ENCODE measurements at places on chromosomes 11 and 22. TPM values are rescaled to one million over a fixed set of nuclear protein-coding genes. Genes with fewer than 3 reads are reported as not detected.

The VPS11 gene
- 60.5 TPM for polyA plus RNA-seq

The CSRP3 gene
- polyA plus RNA-seq: 7.5 TPM

- H3K27ac ChIP-seq: no peak overlapping the region
- H3K36me3 ChIP-seq: no peaks in the 10 kb centered on the region
- DNase-seq: no peak
- H3K4me3 ChIP-seq: no peak overlapping the region
- H3K4me1 ChIP-seq: no peaks in the 10 kb centered on the region
Observed at GRCh38 chr11:120574876-120575275, 63.3 kb downstream of the GRIK4 start.

The KCNJ11 gene
- 3.8 TPM for polyA plus RNA-seq

GRCh38 chr11:61756452-61757212 is 4.2 kb downstream of the MYRF start:
- no peaks in the 10 kb centered on the region for H3K27me3 ChIP-seq
- H3K27ac ChIP-seq: no peak overlapping the region
- no peaks in the 10 kb centered on the region for H3K4me1 ChIP-seq
- no peak for DNase-seq

- no peaks in the 10 kb centered on the region for H3K4me1 ChIP-seq
- H3K27me3 ChIP-seq: no peaks in the 10 kb centered on the region
- no peaks in the 10 kb centered on the region for H3K36me3 ChIP-seq
- H3K27ac ChIP-seq: no peak overlapping the region
- H3K4me3 ChIP-seq: no peak overlapping the region
- no peak for DNase-seq
Observed at GRCh38 chr11:80868831-80869230, 1428.0 kb upstream of the TENM4 start.

DNA sequence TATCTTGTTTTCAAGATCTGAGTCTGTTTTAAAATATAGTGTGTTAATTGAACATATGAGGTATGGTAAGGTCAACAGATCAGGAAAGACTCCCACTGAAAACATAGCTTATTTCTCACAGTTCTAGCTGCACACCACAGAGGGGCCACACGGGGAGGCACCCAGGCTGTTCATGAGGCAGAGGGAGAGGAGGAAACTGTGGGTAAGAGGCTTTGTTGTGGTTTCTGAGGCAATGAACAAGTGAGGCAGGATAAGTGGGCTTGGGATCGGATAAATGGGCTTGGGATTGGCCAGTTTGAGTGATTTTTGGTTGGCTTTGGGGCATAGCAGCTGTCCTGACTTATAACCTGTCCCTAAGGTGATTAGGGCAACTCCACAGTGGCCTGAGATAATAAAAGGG is 242.1 kb downstream of the LUZP2 start:
- H3K27ac ChIP-seq: no peak overlapping the region
- no peak overlapping the region for H3K4me3 ChIP-seq
- H3K36me3 ChIP-seq: no peaks in the 10 kb centered on the region
- H3K27me3 ChIP-seq: no peaks in the 10 kb centered on the region
- H3K4me1 ChIP-seq: no peaks in the 10 kb centered on the region
- DNase-seq: no peak

- H3K27ac ChIP-seq: no peak overlapping the region
- H3K4me3 ChIP-seq: no peak overlapping the region
- no peak for DNase-seq
- no peaks in the 10 kb centered on the region for H3K36me3 ChIP-seq
- no peaks in the 10 kb centered on the region for H3K27me3 ChIP-seq
- H3K4me1 ChIP-seq: peaks cover 2% of the 10 kb centered on the region
Observed at GRCh38 chr11:66969584-66970225, 5.4 kb upstream of the C11orf86 start.

The STK33 gene
- polyA plus RNA-seq: 2.3 TPM

GRCh38 chr11:3353066-3353465 is 25.9 kb downstream of the ZNF195 start:
- H3K4me1 ChIP-seq: no peaks in the 10 kb centered on the region
- H3K4me3 ChIP-seq: no peak overlapping the region
- no peak for DNase-seq
- no peaks in the 10 kb centered on the region for H3K27me3 ChIP-seq

DNA sequence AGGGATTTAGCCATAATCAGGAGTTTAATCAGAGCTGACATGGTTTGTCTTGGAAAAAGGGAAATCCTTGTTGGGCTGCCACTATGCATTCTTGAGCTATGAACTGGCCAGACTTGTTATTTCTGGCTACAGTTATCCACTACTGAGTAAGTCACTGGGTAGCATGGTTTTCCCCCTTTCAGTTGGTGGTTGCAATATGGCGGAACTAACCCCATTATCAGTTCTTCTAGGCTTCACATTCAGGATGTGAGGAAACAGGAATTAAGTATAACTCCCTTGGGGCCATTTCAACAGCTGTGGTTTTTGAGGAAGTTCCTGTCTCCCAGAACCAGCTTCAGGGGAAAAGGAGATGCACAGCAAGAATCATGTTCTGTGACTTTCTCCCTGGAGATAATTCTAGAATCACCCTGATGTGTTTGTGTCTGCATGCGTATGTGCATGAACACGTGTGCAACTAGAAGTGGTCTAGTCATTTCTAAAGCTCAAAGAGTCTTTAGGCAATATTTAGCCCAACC is 103.0 kb upstream of the CD44 start:
- peaks cover 2% of the 10 kb centered on the region for H3K4me1 ChIP-seq
- H3K27me3 ChIP-seq: no peaks in the 10 kb centered on the region

GRCh38 chr11:121964591-121964990 is 151.4 kb downstream of the BLID start:
- H3K4me3 ChIP-seq: no peak overlapping the region
- no peaks in the 10 kb centered on the region for H3K4me1 ChIP-seq
- no peak for DNase-seq
- H3K27ac ChIP-seq: no peak overlapping the region

DNA sequence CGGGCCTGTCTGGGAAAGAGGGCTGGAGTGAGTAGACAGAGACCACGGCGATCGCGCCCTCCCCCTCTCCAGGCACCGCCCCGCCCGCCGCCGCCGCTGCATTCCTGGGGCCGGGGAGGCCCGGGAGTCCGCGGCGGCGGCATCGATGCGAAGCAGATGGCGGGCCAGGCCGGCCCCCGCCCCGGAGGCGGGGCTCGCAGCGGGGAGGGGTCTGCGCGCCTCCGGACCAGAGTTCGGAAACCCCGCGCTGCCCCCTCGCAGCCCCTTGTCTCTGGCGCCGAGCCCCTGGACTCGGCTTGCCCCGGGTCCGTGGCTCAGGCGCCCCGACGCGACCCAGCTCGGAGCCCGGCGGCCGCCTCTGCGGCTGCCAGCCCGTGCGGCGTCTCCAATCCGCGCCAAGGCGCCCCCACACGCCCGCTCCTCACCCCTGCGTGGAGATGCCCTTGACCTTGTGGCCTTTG is 1.3 kb downstream of the SCARF2 start:
- H3K4me3 ChIP-seq: peak overlapping the region; percentile 83
- peak; percentile 87 for DNase-seq
- peak overlapping the region; percentile 85 for H3K27ac ChIP-seq
- no peaks in the 10 kb centered on the region for H3K27me3 ChIP-seq
- no peaks in the 10 kb centered on the region for H3K36me3 ChIP-seq
- no peaks in the 10 kb centered on the region for H3K4me1 ChIP-seq

The MMP10 gene
- polyA plus RNA-seq: 0.38 TPM

DNA sequence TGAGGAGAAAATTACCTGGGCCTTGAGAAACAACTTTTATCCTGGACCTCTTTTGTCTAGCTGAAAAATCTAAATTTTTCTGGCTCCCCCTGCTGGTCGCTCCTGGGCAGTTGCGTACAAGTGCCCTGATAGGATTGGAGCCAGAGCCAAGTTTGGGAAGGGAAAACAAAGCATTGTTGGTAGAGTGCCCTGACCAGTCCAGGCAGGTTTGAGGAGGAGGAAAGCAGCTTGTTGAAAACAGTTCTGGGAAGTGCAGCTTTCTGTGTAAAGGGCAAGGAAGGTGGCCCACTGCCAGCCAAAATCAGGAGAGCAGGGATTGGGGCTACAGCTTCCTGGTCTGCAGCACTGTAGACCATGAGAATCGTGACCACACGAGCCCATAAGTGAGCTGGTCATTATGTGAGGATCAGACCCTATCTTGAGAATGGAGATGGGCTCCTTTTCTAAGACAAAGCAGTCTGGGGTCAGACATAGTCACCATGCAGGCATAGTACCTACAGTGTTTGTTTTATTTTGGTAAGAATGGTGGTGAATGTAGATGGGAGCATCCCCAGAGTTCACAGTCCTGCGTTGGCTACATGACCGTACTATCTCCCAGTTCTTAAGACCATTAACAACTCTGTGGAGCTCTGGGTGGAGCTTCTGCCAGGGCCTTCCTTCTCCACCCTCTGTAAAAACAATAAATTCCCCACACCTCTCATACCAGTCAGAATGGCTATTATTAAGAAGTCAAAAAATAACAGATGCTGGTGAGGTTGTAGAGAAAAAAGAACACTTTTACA is 21.3 kb upstream of the PIK3IP1 start:
- H3K27ac ChIP-seq: no peak overlapping the region
- no peaks in the 10 kb centered on the region for H3K4me1 ChIP-seq
- H3K36me3 ChIP-seq: no peaks in the 10 kb centered on the region

GRCh38 chr22:49933236-49934159 is 15.1 kb downstream of the CRELD2 start:
- no peak for DNase-seq
- no peak overlapping the region for H3K4me3 ChIP-seq
- no peaks in the 10 kb centered on the region for H3K36me3 ChIP-seq
- H3K27ac ChIP-seq: no peak overlapping the region

DNA sequence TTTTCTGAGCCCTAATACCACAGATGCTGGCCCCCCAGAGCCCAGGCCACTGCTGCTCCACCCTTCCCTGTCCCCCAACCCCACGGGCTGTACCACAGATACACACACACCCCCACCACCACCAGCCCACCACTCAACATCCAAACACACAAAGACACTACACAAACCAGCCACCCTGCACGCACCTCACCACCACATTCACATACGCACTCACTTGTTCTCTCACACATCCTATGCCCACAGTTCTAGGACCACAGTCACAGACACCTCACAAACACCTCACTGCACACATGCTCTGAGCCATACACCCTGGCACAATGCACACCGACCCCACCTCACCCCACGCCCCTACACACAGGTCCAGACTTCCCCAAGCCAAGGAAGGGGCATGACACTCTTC is 22.5 kb upstream of the OAF start:
- no peak overlapping the region for H3K27ac ChIP-seq
- H3K27me3 ChIP-seq: no peaks in the 10 kb centered on the region
- H3K4me3 ChIP-seq: no peak overlapping the region
- no peaks in the 10 kb centered on the region for H3K4me1 ChIP-seq
- H3K36me3 ChIP-seq: no peaks in the 10 kb centered on the region
- DNase-seq: peak; percentile 61

The ALDH3B2 gene
- polyA plus RNA-seq: not detected

DNA sequence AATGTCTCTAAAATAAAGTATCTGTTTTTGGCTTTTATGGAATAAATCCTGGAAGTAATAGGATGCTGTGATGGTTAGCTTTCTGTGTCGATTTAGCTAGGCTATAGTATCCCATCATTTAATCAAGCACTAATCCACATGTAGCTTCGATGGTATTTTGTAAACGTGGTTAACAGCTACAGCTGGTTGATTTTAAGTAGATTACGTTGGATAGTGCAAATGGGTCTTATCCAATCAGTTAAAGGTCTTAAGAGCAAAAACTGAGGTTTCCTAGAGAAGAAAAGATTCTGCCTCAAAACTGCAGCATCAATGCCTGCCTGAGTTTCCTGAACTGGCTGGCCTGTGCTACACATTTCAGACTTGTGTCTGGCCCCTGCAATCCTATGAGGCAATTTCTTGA is 314.2 kb upstream of the SORL1-AS1 start:
- H3K27me3 ChIP-seq: no peaks in the 10 kb centered on the region
- H3K36me3 ChIP-seq: no peaks in the 10 kb centered on the region
- DNase-seq: no peak
- H3K4me1 ChIP-seq: no peaks in the 10 kb centered on the region
- no peak overlapping the region for H3K27ac ChIP-seq
- H3K4me3 ChIP-seq: no peak overlapping the region

DNA sequence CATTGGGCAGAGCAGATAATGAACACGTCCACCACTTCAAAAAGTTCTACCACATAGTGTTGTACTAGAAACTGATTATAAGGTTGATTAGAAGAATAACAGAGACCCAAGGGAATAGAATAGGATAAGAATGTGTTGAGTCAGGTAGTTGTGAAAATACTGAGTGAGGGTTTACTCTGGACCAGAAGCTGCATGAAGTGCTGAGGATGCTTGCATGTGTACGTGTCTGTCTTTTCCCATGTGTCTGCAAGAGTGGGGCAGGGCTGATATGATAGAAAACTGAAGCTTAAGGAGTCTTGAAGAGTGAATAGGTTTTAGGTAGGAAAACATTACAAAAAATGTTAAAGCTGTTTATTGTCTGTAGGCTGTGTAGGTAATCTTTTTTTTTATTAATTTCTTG is 20.6 kb downstream of the TRPC6 start:
- no peak overlapping the region for H3K4me3 ChIP-seq
- no peaks in the 10 kb centered on the region for H3K4me1 ChIP-seq
- DNase-seq: no peak
- H3K27me3 ChIP-seq: no peaks in the 10 kb centered on the region
- no peak overlapping the region for H3K27ac ChIP-seq
- no peaks in the 10 kb centered on the region for H3K36me3 ChIP-seq

The VSIG10L2 gene
- polyA plus RNA-seq: not detected

GRCh38 chr11:124839128-124839971 is 25.9 kb upstream of the ROBO3 start:
- no peaks in the 10 kb centered on the region for H3K36me3 ChIP-seq
- H3K27ac ChIP-seq: no peak overlapping the region
- no peaks in the 10 kb centered on the region for H3K4me1 ChIP-seq
- peak overlapping the region; percentile 21 for H3K4me3 ChIP-seq
- no peak for DNase-seq
- H3K27me3 ChIP-seq: peaks cover 3% of the 10 kb centered on the region

DNA sequence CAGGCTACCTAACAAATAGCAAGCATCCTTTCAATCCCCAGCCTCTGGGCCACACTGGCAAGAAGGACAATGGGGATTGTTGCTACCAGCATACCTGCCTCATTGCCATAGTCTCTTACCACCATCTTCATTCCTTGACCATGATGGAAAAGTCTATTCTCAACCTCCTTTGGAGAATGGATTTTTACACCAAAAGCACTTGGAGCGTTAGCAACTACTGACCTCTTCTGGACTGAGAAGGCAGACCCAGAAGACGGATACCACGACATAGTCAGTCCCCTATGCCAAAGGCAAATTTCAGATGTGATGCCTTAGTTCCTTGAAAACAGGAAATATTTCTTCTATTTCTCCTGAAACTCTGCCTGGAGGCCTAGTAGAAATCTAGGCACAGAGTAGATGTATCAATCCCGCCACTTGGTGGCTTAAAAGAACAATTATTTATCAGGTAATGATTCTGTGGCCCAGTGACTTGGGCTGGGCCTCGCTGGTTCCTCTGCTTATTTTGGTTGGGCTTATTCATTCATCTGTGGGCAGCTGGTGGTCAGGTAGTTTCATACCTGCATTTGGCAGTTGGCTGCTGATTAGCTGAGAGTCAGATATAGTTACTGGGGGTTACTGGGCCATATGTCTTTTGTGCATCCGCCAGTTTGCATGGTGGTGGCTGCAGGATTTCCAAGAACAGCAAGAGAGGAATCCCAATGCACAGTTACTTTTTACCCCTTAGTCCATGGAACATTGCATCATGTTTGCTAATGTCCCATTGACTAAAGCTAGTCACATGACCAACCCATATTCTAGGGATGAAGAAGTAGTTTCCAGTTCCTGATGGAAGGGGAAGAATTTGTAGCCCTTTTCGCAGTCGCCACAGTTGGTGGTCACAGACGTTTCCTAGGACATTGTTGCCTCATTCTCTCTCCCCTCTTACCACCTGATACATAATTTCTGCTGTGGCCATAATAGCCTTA is 75.2 kb downstream of the DHCR7 start:
- no peaks in the 10 kb centered on the region for H3K4me1 ChIP-seq
- no peak overlapping the region for H3K27ac ChIP-seq
- no peak for DNase-seq
- no peaks in the 10 kb centered on the region for H3K36me3 ChIP-seq
- H3K4me3 ChIP-seq: no peak overlapping the region

The MIOX gene
- not detected for polyA plus RNA-seq

The OTOG gene
- polyA plus RNA-seq: not detected

Measured in aorta (tissue), 5 donors.